ENCODE measurements at places on chromosomes 13 and 19.
A peak's percentile ranks its signal among the peaks of the same experiment; 100 is the strongest.

DNA sequence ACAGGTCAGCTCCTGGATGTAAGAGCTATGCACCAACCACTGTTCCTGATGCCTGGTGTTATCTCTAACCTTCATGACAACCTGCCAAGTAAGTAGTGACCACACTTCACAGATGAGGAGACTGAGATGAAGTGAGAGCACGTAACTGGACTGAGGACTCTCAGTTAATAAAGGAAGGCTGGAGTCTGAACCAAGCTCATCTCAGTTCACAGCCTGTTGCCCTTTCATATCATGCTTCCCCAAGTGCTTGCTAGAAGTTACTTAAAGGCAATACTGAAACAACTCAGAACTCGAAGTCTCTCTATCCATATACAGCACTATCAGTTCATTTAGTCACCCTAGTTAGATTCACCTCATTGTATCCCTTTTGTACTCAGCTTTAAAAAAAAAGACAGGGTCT is 119.7 kb downstream of the ABCC4 start:
- DNase-seq: no peak

DNA sequence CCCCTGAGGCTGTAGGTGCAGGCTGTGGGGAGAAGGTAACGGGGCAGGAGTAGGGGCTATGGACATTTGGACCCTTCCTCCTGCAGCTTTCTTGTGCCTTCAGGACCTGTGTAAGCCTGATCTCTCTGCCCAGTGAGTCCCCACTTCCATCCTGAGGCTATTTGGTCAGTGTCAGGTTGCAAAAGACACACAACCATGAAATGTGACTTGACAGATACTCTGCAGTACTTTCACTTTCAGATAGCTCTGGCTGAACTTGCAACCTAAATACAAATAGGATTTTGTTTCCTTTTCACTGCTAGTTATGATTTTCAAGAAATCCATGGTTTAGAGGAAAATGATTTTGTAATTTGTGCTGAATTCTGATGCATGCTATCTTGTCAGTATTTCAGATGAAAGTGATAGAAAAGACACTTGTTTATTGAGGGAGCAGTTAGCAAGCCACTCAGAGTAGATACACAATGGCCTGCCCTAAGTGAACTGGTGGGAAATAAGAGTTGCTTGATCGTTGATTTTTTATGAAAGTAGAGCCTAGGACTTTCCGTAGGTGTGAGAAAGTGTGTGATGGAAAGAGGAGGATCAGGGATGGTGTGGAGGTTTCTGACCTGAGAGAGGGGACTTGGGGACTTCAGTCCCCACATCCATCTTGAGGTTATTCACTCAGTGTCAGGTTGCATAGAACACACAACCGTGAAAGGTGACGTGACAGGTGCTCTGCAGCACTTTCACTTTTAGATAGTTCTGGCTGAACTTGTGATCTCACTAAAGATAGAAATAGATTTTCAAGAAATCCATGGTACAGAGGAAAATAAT is 18.1 kb upstream of the EID2 start:
- DNase-seq: no peak

- peak; percentile 27 for DNase-seq
These were observed 71.9 kb downstream of the FLT1 start for GRCh38 chr13:28423010-28423409.

DNA sequence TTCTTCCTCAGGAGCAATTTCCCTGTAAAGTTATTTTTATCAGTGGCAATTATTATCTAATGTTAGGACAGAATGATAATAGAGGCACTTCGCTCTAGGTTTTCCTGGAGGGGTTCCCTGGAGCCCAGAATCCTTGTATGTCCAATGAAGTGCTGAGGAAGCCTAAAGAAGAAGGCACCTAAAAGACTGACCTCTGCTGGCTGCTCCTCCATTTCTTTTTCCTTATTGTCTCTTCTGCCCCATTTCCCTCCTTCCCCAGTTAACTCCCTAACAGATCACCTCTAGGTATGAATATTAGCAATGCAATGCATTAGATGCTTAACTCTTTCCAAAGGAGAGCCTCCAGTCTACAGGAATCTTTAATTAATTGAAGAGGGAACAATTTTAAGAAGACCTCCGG is 985.4 kb downstream of the DIAPH3 start:
- no peak for DNase-seq

- DNase-seq: peak; percentile 44
These were observed 115.1 kb downstream of the KCNRG start for GRCh38 chr13:50130123-50130946.
